ENCODE measurements at places on chromosomes 4 and X. TPM values are rescaled to one million over a fixed set of nuclear protein-coding genes. Genes with fewer than 3 reads are reported as not detected.

The IL1RAPL1 gene
- total RNA-seq = 0.12 TPM

The FAM156B gene
- total RNA-seq = 45.5 TPM

The TENM3 gene
- 5.4 TPM for total RNA-seq

The MTMR1 gene
- 39.0 TPM for total RNA-seq

The CLCN5 gene
- total RNA-seq = 5.9 TPM

The SPATA4 gene
- 0.15 TPM for total RNA-seq

The MAMLD1 gene
- 2.8 TPM for total RNA-seq

The CXCL8 gene
- total RNA-seq = 360 TPM

The AMOT gene
- total RNA-seq = 0.58 TPM

The ARHGEF38 gene
- 2.0 TPM for total RNA-seq

The NOX1 gene
- total RNA-seq = not detected

The COX7B2 gene
- total RNA-seq = not detected

The PPP1R2C gene
- total RNA-seq = not detected

The CYLC1 gene
- not detected for total RNA-seq

The FAAH2 gene
- 1.6 TPM for total RNA-seq
